Cerebellar nuclear complex (tissue), 1 donor: ENCODE measurements at places on chromosomes 5 and 9.

- DNase-seq = no peak
Observed at GRCh38 chr5:26024774-26025173, 1013.6 kb downstream of the CDH9 start.

DNA sequence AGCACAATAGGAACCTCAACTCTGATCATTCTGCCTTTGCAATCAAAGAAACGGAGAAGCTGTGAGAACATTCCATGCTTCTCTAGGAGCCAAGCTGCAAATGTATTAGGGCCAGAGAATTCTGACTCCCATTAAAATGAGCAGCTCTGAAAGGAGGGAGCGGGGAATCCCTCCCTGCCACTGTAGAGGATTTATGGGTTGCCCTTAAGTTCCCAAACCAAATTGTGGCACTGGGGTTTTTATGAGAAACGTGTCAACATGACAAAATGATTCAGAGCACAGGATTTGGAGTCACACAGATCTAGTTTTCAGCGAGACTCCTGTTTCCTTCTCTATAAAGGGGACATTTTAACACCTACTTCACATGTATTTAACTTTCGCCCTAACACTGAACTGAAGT lies 1.8 kb downstream of the IL6ST start:
- DNase-seq = no peak

GRCh38 chr9:3028535-3028934 lies 184.6 kb upstream of the PUM3 start:
- DNase-seq = no peak

- DNase-seq = no peak
Observed at GRCh38 chr9:7265181-7265580, 507.4 kb downstream of the KDM4C start.

GRCh38 chr5:61256474-61256873 lies 75.6 kb upstream of the ZSWIM6 start:
- no peak for DNase-seq

DNA sequence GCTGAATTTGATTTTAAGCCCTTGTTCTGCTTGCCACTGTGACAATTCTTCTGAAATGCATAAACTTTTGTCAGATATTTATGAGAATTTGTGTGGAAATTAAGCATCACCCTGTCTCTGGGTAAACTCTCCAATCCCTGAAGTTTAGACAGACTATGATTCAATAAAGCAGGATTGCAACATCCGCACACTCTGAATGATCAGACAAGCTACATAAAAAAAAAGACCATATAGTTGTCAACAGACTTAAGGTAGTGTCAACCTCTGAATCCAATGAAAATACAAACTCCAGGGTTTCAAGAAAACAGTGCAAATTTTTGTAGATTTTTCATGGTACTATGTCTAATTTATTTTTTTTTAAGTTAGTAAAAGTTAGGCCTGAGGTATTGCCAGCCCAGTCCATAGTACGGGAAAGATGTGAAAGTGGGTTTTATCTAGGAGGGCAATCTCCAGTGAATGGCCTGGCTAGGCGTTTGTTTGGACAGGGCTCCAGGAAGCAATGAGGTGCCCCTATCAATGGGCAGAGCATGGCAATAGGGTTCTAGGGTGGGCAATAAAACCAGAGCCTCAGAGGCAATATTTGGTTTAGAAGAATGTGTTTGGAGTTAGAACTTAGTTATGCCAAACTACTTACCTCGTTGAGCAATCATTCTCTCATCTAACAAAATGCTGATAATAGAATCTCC lies 762.6 kb upstream of the SEMA6A start:
- no peak for DNase-seq

DNA sequence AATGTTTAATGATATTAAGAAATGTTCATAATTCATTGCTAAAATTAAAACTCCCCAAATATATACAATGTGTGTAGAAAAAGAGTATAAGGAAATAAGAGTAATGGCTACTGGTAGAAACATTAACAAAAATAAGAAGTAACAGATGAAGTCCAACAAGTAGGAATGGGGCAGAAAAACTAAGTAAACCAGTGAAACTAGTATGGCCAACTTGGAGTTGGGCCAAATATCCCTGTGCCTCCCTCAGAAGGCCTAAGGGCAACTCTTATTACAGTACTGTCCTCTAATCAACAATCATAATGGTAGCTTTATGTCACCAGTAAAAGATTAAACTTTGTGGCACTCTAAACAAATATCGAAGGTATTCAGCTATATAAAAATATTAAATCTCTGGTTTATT lies 93.5 kb downstream of the SSBP2 start:
- no peak for DNase-seq

DNA sequence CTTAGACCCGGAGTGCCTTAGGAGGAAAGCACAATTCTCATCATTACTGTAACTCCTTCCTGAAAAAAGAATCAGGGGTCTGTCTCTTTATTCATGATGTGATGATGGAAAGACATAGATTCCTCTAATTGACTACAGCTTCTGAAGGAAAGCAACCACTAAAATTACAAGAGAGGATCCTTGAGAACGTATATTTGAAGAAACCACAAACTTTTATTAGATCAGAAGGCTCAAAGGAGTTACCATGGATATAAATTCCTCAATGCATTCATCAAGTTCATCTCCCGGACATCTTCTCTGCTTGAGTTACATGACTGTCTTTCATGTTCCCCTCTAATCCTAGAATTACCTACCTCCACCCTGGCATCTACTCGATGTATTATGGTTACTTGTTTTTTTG lies 104.1 kb upstream of the PAPPA start:
- DNase-seq = no peak

GRCh38 chr9:95116002-95116807 lies 201.3 kb downstream of the FANCC start:
- DNase-seq = no peak

- DNase-seq = no peak
Observed at GRCh38 chr5:140227046-140227445, 52.1 kb downstream of the CYSTM1 start.

GRCh38 chr5:120052916-120053828 lies 410.9 kb upstream of the PRR16 start:
- DNase-seq = no peak

DNA sequence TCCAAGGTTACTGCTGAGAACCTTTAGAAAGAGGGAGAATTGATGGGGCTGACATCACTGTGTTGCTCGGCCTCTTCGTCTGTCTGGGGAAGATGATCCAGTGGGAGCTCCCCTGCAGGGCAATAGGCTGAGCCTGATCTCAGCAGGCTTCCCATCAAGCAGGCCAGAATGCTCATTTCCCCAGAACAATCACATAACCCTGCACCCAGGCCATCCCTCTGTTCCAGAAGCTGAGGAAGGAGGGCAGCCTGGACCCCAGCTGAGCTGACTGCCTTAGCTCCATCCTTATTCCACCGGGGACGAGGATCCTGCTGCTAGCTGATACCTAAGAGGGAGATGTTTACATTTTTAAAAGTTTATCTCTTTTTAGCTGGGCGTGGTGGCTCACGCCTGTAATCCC lies 11.6 kb upstream of the CDC23 start:
- DNase-seq = no peak

- no peak for DNase-seq
Observed at GRCh38 chr5:170353961-170354360, 35.2 kb downstream of the KCNMB1 start.

DNA sequence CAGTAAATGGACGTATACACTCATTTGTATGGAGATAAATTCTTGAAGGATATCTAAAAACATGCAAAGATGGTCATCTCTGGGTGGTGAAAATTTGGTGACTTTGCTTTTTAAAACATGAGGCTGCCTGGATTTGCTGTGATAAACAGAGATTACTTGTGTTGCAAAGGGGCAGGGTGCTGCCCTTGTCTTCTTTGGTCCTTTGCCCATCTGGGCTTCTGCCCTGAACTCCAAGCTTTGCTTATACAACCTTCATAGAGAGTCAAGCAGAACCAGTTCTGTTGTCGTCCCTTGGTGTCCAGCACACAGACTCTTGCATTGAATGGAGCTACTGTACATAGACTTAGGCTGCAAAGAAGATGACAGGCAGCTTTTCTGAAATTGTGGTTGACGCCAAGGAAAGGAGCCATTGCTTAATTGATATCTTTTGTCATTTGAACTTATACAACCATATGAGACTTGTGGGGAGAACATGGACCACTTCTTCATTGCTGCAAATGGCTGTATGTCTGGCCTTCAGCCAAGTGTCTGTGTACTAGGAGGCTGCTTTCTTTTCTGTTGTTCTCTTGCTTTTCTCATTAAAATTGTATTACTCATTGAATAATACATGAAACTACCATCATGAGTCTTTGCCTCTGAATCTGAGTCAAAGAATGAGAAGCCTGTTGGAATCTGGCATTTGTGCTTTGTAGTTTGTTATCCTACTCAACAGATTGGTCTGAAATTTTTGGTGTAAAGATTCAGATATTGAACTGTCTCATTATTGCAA lies 152.5 kb downstream of the DMRT2 start:
- DNase-seq = no peak

GRCh38 chr5:39721394-39721793 lies 296.6 kb upstream of the DAB2 start:
- DNase-seq = no peak

DNA sequence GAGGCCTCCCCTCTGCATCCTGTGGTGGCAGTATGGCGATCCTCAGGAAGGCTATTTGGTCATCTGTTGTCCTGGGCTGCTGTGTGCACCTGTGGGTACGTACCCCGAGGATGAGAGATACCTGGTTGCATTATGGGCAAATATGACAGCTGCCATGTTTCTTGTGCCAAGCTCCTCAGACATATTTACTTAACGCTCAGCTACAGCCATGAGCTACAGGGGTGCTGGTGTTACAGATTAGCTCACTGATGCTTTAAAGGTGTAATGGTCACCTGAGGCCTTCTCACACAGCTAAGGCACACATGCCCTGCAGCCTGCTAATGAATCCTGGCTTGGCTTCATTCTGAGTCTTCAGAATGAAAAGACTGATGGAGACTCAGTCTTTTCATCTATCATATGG lies 12.0 kb downstream of the NDST1 start:
- no peak for DNase-seq

GRCh38 chr9:108709997-108710396 lies 145.8 kb downstream of the ACTL7B start:
- no peak for DNase-seq
